GM03348 (cell line): ENCODE measurements at places on chromosomes 3 and 15.

- no peak for DNase-seq
Observed at GRCh38 chr15:80138961-80139360, 13.8 kb upstream of the FAH start.

GRCh38 chr3:14484741-14485140 lies 55.4 kb downstream of the GRIP2 start:
- no peak for DNase-seq

GRCh38 chr15:44536302-44536961 lies 515 bp upstream of the EIF3J start:
- DNase-seq, result peak; percentile 93

DNA sequence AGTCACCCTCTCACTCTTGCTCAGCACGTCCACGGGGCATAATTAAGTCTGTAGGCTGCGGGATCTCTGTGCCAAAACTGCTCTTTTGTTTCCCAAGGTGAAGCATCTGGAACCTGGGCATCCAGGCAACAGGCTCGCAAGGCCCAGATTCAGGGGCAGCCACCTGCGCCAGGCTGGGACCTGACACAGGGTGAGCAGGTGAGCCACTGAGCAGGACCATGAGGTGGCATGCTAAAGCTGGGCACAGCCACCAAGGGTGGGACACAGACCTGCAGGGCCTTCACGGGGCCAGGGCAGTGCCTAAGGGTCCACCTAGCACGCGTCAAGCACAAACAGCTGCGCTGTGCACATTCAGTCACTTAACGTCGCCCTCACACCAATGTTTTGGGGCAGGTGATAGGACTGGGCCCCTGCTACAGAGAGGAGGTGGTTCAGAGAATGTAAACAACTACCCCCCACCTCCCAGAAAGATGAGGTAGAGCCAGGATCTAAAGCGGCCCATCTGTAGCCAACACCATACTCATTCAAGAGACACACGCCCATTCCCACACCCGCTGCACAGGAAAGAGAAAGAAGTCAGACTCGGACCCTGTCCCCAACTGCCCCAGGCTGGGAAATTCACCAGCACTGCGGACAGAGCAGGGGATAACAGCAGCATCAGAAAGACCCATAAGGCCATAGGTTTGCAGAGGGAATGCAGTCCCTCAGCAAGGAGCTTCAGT lies 16.3 kb downstream of the XXYLT1 start:
- DNase-seq, result no peak

DNA sequence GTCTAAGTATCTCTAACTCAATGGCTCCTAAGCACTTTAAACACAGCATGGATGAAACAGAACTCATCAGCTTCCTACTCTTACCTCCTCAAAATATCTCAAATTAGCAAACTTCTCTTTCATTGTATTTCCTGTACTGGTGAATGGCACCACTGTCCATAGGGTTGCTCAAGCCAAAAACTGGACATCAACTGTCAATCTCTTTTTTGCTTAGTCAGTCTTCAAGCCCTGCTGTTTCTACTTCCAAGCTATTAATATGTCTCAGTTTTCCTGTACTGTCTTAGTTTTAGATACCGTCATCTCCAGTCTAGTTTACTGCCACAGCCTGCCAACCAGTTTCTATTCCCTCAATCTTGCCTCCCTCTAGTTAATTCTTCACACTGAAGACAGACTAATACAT lies 48.3 kb upstream of the KPNA4 start:
- DNase-seq, result no peak

DNA sequence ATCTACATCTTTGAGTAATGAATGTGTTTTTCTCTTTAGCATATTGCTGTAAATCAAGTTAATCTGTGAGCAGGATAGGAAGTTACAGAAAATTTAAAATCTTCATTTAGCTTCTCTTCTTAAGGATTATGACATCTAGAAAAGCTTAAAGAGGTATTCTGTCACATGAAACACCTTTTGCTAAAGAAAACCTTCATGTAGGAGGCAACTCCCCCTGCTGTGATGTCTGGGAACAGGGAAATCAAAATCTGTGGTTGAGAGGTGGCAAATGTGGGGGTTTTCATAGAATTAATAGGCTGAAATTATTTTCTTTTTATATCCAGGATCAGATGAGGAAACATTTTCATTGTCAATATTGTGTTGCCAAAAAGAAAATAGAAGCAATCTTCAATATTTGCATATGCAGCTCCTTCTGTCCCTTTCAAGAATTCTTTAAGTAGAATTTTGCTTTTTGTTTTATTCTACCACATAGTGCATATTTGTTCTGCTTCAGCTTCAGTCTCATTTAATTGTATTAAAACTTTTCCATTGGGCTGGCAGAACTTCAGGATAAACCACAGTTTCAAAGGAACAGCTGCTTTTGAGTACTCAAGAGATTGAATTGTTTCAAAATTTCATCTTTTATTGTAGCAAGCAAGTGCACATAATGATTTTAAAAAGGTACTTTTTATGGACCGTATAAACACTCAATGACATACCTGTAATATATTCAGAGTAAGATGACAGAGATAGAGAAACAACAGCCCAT lies 128.4 kb downstream of the RAP2B start:
- no peak for DNase-seq

- DNase-seq, result peak; percentile 44
Observed at GRCh38 chr3:173983343-173983742, 585.8 kb downstream of the NLGN1 start.

GRCh38 chr3:123584284-123584987 lies 417 bp downstream of the HACD2 start:
- peak; percentile 67 for DNase-seq

DNA sequence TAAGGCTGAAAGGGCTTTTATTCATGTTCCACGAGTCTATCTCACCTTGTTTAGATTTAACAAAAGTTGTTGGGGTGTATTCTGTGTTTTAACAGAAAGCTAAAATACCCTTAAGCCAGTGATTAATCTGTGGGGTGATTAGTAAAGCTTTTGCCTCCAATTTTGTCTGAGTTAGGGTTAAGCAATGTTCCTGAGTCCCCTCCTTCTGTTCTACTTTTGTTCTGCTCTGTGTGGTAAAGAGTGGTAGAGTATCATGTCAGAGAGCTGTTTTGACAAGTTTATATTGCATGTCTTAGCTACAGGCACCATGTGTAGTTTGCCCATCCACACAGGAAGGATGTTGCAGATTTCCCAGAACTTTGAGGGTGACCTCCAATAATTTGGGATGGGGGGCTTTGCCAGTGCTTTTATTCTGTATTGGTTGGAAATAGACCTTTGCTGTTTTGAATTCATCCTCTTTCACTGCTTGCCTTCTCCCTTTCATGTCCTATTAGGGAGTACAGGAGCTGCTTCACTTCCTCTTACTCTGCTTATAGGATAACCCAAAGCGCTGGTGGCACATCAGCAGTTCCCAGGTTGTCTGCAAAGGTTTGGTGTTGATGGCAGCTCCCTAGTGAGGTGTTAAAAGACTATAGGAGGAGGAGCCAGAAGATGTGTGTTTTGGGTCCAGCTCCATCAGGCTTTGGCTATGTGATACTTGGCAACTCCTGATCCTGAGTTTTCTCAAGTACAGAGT lies 7.4 kb downstream of the PDE8A start:
- no peak for DNase-seq

GRCh38 chr3:82654708-82655107 lies 893.3 kb upstream of the GBE1 start:
- no peak for DNase-seq

- no peak for DNase-seq
Observed at GRCh38 chr3:164352991-164353390, 725.3 kb downstream of the SI start.

GRCh38 chr15:78092261-78093041 lies at the start of gene SH2D7:
TSS of gene SH2D7 (plus strand) at chr15:78092561. CDS start at chr15:78092585, 24 bp downstream.
- DNase-seq, result no peak

DNA sequence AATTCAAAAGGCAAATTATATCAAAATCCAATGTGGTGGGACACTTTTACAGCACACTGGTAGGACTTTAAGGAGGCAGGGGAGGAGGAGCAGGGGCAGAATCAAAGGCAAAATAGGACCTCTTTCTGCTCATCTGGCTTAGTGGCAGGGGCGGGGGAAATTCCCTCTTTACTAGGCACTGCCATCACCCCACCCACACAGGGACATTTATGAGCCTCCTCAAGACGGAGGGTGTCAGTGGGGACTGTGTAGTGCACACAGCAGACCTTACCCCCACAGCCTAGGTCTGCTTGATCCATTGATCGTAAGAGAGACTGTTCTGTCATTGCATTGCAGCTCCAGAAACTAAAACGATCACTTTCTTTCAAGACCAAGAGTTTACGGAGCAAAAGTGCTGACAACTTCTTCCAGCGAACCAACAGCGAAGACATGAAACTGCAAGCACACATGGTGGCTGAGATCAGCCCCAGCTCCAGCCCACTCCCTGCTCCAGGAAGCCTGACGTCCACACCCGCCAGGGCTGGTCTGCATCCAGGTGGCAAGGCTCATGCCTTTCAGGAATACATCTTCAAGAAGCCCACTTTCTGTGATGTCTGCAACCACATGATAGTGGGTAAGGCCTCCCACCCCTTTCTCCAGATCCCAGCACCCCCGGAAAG lies 62.9 kb downstream of the STAC start:
- no peak for DNase-seq

GRCh38 chr3:147483145-147483544 lies 74.0 kb downstream of the ZIC1 start:
- no peak for DNase-seq

DNA sequence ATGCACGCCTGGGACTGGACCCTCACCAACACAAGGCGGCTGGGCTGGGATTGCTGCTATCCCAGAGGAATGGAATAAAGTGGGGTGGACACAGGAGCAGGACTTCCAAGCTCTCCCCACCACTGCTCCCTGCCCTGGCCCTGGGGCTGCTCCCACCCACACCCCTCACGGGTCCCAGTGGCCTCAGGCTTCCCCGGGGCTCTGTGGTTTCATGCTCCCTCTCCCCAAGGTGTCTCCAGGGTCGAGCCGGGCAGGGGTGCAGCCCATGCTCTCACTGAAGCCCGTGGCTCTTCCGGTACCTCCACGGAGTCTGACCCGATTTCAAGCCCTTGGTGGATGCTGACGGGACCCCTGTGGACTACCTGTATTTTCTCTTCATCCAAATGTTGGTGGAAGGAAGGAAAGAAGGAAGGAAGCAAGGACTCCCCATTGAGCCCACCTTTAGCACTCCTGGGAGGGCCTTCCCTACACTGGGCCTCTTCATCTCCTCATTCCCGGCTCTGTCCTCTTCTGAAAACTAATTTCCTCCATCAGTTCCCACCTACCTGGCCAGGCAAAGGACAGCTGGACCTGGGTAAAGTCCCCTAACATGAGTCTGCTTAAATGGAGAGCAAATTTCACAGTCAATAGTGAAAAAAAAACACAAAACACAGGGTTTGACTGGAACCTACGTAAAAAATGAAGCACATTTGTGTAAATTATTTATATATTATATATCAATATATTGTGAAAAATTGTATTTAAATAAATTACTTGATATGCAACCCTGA lies 44.0 kb upstream of the PCSK6 start:
- DNase-seq, result no peak

GRCh38 chr3:55661571-55661970 lies 174.5 kb upstream of the WNT5A start:
- no peak for DNase-seq

DNA sequence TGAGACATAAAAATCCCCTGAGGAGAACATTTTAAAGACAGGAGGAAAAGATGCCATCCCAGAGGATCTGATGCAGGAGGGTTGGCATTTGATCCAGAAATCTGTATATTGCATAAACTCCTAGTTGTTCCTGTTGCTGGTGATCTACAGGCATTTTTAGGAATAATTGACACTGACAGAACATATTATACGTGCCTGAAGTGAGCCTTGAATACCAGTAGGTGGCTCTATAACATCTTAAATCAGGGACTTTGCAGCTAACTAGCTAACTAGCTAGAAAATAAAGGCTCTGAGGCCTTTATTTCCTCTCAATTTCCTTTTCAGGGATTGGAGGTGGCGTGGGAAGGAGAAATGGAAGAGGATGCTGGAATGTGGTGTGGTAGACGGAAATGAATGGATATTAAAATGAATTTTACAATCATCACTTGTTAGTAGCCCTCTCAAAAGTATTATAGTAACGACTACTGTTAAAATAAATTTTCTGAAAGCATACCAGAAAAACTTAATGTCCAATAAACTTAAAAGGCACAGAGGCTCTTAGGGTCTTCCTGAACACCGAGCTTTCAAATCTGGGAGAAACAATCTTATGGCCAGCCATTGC lies 73.8 kb upstream of the ZBED2 start:
- peak; percentile 74 for DNase-seq

- no peak for DNase-seq
Observed at GRCh38 chr15:57696146-57696545, 10.4 kb upstream of the POLR2M start.

DNA sequence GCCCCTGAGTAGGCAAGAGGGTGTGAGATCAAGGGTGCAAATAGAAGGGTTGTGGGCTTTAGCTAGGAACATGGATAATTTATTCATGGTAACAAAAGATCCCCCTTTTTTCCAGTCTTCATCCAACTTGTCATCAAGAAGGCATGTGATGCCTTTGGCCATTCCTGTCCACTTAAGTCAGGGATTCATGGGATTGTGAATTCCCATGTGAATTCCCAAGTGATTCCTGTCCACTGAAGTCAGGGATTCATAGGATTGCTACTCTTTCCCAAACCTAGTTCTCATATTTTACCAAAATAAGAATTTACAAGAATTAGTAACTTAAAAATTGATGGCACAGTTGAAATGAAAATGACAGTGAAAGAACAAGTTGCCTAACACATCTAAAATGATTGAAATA lies 40.8 kb downstream of the HMG20A start:
- peak; percentile 32 for DNase-seq

DNA sequence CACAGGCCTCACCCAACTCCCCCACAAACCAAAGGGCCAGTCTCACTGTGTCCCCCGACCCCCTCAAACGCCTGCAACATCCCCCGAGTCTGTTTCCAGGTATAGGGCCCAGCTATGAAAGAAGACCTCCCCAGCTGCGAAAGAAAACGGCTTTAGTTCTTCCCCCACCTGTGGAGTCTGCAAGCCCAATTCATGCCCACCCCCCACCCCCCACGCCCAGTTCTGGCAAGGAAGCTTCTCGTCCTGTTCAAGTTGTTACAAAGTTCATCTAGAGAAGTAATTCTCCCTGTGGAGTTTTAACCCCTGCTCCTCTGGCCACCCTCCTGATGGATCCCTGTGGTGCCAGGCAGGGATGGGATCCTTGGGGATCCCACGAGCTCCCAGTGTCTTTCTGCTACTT lies 54.4 kb downstream of the CCDC66 start:
- DNase-seq, result no peak

GRCh38 chr3:158977497-158977896 lies 175.6 kb downstream of the MFSD1 start:
- no peak for DNase-seq

- no peak for DNase-seq
Observed at GRCh38 chr15:40923551-40923950, 5.6 kb upstream of the DLL4 start.

GRCh38 chr3:14870783-14871060 lies 52.0 kb downstream of the FGD5 start:
- no peak for DNase-seq

GRCh38 chr3:66693461-66694031 lies 192.7 kb upstream of the LRIG1 start:
- no peak for DNase-seq

- DNase-seq, result no peak
Observed at GRCh38 chr3:159892801-159893200, 95.8 kb upstream of the IL12A start.
